ENCODE measurements at places on chromosomes 1 and 21. TPM values are rescaled to one million over a fixed set of nuclear protein-coding genes. Genes with fewer than 3 reads are reported as not detected.
A peak's percentile ranks its signal among the peaks of the same experiment; 100 is the strongest.

DNA sequence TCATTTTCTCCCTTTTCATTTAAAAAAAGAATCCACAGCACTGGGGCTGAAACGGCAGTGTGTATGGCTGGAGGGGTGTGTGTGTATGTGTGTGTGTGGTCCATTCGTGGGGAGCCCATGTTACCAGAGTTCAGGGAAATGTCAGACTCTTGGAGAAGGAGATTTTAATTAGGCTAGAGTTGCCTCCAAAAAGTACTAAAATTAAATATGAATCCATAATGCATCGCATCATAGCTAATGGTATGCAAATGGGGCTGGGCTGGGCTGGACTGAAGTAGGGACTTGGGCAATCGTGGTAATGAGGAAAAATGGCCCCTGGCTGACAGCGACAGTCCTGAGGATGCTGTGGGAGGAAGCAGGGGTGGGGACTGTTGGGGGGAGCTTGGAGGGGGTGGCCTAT lies 24.8 kb downstream of the GRIK3 start:
- no peak for DNase-seq

GRCh38 chr1:212771341-212771740 lies 20.2 kb downstream of the NSL1 start:
- DNase-seq: no peak

The FOXO6 gene
- total RNA-seq: not detected

DNA sequence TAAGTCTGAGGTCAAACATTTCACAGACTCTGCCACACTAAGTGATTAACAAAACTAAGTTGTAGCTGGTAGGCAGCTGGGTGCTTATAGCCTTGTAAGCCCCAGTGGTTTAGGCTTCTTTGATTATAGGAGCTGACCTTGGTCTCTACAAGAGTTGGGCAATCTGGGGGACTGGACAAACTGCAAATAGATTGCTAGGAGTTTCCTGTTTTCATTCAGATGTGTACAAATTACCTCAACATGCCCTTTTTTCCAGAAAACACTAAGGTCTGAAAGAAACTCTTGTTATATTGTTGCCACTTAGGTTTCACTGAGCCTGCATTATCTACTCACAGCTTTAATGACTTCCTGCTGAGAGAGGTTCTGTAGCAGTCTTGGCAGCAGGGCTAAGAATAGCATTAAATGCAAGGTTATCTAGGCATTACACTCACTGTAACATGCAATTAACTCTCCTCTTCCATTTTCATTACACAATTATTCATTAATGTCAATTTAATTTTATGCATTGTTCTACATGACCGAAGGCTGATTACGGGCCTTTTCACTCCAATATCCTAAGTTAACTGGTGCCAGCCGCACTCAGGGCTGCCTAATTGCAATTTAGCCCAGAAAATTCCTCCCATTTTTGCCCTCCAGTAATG lies 314.0 kb downstream of the LMO4 start:
- DNase-seq: peak; percentile 51

The LCE7A gene
- total RNA-seq: not detected

The RPS6KC1 gene
- total RNA-seq: 37.7 TPM

GRCh38 chr1:198173832-198174231 lies 17.0 kb downstream of the NEK7 start:
- no peak for DNase-seq

The RSPH1 gene
- not detected for total RNA-seq

GRCh38 chr1:4108331-4108730 lies 208.3 kb upstream of the C1orf174 start:
- DNase-seq: no peak

The AMPD1 gene
- total RNA-seq: not detected

DNA sequence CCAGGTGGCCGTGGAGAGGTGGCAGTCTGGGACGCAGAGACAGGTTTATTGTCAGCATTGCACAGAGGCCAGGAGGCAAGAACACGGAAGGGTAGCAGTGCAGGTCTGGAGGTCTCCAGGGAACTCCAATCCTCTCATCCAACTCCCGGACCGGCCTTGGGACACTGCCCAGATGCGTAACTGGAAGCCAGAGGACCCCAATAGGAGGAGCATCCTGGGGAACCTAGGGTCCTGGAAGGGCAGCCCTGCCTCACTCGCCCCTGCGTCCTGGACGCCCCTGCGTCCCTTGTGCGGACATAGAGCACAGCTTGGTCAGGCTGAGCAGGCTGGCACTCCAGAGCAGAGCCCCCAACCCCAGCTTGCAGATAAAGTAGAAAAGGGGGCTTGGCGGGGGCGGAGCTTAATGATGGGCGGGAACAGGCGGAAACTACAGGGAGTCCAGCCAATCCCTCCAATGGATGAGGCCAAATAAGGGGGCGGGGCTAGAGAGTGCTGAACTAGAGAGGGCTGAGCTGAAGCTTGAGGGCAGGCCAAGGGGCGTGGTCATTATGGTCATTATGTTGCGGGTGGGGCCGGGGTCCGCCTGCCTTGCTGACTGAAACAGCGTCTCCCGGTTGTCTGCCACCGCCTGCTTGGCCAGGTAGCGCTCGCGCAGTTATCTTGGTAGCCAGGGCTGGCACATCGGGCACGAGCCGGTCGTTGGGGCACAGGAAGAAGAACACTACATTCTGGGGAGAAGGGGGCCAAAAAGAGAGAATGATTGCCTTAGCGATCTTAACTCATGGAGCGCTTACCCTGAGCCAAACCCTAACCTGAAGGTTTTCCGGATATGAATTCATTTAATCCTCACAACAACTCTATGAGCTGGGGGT lies 3.7 kb upstream of the ARHGEF19 start:
- peak; percentile 79 for DNase-seq

The ACOT11 gene
- 1.3 TPM for total RNA-seq
